ENCODE measurements at places on chromosomes 5 and 9.

- no peak for DNase-seq
Observed at GRCh38 chr9:93824386-93825294, 130.5 kb downstream of the BARX1 start.

- peak; percentile 40 for DNase-seq
Observed at GRCh38 chr5:173925449-173926071, 37.4 kb downstream of the CPEB4 start.

DNA sequence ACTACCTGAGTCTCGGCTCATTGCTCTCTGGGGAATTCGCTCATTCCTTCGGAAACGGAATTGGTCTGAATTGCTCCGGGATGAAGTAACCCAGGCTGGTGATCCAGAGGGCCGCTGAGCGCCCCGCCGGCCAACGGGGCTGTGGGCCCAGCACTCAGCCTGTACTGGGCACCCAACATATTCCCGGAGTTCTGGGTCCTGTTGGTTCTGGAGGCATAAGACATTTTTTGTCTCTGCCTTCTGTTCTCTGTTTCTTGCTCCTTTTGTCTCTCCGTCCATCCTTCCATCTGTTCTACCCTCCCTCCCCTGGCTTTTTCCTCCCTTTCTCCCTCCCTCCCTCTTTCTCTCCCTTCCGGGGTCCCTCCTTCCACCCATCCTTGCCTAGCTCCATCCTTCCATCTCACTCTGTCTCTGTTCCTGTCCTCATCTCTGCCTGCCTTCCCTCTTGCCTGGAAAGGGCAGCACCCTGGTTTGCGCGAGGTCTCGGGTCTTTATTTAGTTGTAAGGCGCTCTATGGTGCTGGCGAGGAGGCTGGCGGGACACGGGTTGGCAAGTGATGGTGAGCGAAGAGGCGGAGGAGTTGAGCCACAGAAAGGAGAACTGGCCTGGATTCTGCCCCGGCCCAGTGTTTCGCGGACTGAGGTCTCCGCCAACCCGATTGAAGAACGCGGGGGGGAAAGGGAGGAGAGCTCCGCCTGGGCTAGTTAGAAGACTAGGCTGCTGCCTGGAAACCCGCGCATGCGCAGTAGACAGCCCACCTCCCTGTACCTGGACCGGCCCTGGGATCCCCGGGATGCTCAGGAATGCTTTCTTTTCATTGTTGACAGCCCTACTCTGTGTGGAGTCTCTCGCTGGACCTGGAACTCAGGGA lies 1468.0 kb downstream of the FOXD4L5 start:
- DNase-seq, result peak; percentile 73

DNA sequence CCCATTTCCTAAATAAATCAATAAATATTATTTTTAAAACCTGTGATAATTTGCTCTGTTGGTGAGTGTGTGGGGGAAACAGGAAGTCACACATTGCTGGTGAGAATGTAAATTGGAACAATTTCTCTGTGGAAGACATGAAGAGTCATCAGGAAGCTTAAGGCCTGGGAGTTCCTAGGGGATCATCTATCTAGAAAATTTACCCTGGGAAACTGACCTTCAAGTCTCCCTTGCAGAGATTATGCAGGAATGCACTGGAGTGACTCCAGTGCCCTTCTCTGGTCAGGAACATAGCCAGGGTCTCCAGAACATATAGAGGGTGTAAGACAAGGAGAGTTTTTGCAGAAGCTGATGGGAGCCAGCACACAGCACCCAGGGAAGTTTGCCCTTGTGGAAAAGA lies 13.0 kb upstream of the GCNT1 start:
- DNase-seq, result no peak

DNA sequence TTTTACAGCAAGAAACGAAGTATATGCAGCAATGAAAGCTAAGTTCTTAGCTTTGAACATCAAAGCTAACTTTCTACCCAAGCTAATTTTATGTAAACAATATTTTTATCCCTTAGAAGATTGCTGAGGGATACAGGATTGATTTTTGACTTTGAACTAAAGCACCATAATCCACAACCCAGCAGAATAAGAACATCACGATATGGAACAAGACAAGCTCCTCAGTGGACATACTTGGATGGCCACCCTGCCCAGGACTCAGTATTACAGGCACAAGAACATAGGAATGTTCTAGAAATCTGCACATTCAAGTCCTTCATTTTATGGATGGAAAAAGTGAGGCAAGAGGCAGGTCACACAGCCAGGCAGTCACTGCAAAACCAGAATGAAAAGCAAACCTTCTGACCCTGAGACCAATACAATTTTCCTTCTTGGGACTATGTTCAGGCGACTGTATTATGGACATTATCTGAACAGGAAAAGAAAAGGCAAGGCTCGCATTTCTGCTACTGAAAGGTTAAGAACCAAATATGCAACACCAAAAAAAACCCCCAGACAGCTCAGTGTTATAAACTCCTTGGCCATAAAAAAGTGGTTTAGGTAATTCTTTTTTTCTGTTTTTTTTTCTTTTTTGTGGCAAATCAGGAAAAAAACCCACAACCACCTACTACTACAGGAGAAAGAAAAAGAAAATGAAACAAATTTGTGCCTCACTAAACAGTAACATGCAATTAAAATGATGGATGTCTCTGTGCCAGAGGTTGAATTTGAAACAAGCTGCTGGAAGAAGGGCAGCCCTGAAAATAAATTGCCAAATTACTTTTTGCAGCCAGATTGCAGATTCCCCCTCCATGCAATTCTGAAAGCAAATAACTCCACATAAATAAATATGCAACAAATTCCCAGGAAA lies 25.4 kb downstream of the EPB41L4B start:
- DNase-seq, result no peak

DNA sequence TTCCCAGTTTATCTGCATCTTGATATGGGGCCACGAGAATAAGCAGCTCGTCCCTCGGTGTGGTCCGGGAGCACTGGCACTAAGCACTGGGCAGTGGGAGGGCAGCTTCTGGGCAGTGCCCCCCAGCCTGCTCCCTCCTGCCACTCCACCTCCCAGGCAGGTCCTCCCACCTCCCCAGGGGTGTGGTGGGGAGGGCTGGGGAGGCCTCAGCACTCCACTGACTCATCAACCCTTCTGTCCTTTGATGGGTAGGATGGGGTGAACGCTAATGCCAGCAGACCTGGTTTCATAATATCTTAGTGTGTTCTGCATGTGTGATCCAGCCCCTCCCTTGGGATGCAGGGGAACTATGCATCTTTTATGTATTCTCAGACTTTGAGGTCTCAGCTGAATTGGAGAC lies 62.2 kb upstream of the GNE start:
- DNase-seq, result no peak

DNA sequence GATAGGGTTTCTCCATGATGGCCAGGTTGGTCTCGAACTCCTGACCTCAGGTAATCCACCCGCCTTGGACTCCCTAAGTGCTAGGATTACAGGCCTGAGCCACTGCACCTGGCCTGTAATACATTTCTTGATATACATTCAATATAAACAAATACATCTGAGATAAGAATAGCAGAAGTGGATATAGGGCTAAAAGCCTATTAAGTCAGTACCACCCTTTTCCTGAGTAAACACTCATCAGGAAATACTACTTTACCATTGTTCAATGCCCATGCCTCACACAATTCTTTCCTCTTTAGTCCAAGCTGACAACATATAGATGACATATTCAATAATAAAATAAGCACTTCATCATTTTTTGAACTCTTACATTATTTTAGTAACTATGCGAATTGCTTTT lies 64.8 kb downstream of the MRPS27 start:
- no peak for DNase-seq

DNA sequence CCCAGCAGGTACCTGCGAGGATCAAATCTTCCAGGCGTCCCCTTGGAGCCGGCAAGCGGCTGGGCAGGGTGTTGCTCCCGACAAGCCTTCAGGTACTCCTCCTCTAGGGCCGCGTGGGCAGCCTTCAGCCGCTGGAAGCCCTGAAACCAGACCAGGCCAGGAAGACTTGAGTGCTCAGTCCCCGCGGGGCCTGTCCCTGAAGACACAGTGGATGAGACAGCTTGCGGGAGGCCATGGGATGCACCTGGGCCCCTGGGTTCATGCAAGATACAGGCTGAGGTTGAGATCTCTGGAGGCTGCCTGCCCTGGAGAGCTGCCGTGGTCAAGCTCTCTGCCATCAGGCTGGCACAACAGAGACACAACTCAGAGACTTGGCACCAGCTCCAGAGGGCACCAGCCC lies 25.4 kb downstream of the AKNA start:
- DNase-seq, result no peak

- DNase-seq, result no peak
Observed at GRCh38 chr9:83906144-83906543, 15.1 kb downstream of the KIF27 start.

- no peak for DNase-seq
Observed at GRCh38 chr9:70672161-70672649, 257.7 kb upstream of the KLF9 start.

GRCh38 chr5:151499501-151500035 lies 52.2 kb downstream of the SLC36A1 start:
- DNase-seq, result no peak

- DNase-seq, result no peak
Observed at GRCh38 chr5:154371687-154372086, 74.1 kb upstream of the SAP30L start.

DNA sequence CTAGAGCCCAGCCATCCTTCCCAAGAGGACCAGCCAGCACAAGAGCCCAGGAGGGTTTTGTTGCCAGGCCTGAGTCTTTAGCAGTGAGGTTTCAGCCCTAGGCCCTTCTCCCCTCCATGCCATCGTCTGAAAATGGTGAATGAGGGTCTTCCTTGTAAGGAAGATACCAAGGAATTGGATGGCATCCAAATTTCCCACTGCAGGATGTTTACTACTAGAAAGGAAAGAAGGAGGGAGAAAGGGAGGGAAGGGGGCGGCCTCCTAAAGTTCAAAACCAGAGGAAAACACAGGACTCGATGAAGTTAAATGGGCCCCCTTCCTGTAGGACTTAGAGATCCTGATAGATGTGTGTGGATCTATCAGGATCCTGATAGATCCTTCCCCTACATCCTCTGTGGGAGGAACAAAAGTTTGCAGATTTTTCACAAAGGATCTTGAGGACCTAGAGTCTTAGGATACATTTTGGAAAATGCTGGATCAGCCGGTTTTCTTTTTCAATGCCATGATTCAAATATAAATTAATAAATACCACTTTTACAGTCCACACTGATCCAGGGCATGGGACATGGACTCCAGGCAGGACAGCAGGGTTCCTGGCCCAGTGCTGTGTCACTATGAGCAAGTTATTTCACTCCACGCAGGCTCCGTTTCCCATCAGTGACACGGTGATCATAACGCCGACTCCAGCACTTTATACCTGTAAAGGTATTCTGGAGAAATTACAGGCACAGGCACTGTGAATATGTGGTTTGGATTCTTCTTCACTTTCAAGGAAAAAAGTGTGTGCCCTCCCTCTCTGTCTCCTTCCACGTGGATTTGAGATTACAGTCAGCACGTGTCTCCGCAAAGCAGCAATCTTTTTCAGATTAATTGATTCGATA lies 40.9 kb downstream of the C5orf15 start:
- no peak for DNase-seq

GRCh38 chr9:108469654-108470053 lies 386.1 kb downstream of the ACTL7B start:
- no peak for DNase-seq

GRCh38 chr5:176952531-176953193 lies 53.5 kb upstream of the HK3 start:
- DNase-seq, result no peak

DNA sequence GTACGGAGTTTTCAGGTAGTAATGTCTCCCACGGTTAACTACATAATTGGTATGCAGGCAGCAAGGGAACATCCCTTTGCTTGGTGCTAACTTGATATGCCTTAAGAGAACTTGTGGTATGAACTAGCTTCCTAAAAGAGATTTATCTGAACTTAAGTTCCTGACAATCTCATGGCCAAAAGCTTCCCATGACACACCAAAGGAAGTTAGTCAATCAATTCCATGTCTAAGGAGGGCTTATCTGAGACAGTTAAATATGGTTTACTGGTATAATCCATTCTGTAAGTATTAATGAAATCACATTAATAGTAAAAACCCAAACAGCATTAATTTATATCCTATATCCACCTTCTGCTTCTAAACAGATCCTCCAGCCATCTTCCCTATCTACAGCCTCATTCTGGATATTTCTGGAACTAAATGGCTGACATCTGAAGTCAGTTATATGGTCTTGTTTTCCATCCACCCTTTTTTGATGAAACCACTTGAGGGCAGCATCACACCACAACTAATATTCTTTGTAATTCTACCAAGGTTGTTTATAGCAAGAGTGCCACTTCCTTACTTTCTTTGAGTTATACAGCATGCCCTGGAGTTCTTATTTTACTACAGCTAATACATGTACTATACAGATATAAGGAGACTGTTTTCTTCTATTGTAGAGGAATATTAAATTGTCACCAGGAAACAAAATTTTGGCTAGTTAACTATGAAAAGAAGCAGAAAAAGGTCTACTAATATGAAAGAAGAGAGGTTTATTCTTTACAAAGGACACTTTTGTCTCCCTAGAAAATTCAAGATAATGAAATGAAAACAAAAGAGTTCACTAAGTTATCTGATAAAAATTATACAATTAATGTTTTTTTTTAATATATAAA lies 34.7 kb downstream of the SHOC1 start:
- DNase-seq, result peak; percentile 12

DNA sequence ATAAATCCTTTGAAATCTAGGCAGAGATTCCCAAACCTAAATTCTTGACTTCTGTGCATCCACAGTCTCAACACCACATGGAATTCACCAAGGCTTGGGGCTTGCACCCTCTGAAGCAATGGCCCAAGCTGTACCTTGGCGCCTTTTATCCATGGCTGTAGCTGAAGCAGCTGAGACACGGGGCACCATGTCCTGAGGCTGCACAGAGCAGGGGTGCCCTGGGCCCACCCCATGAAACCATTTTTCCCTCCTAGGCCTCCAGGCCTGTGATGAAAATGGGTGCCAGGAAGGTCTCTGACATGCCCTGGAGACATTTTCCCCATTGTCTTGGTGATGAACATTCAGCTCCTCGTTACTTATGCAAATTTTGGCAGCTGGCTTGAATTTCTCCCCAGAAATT lies 158.6 kb upstream of the NUDT12 start:
- no peak for DNase-seq

DNA sequence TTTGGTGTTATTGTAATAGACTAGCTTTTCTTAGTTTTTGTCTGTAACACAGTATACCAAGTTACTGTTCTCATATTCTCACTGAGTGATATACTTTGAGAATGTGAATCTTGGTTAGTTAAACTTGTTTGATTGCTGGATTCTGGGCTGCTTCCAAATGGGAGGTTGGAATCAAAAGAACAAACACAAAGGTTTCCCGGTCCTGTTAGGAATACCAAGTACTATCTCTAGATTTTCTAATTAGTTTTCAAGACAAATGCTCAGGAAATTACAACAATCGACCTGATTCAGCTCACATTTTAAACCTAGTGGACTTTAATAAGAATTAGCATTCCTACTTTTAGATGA lies 244.3 kb downstream of the CSNK1G3 start:
- no peak for DNase-seq
